Dermis blood vessel endothelial cell (primary cell): ENCODE measurements at places on chromosomes 6 and 20. TPM values are rescaled to one million over a fixed set of nuclear protein-coding genes. Genes with fewer than 3 reads are reported as not detected.
A peak's percentile ranks its signal among the peaks of the same experiment; 100 is the strongest.

DNA sequence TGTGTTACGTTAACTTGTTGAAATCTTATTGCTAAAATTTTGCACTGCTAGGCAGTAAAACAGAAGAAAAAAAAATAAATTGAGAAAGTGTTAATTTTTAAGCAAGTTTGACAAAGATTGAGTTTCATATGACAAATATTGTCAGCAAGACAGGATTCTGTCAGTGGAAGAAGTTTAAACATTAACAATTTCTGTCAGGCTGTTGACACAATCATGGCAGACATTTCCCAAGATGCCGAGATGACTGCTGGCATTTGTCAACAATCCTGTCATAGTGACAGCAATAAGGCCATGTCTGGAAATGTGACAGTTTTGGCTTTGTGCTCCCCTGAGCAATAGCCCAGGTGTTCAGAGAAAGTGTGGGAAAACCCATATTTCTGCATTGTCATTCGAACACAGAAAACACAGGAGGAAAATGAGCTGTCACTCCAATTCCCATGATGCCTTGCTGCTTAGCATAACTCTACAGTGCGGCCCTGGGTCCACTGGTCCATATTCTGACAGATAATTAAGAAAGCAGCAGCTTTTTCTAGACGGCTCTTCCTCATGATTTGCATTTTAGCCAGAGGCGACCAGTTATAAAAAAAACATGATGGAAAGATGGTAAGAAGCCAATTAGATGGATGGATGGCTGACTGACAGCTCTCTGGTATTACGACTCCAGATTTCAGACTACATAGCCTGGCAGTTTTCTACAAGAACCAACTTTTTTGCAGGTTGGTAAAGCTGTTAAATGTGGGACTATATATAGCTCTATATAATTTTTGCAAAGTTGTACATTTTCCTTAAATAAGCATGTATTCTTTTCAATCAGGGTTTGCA lies 43.6 kb upstream of the DEFB112 start:
- DNase-seq = no peak

TSBP1 gene
- not detected in 2 replicates for total RNA-seq

DNA sequence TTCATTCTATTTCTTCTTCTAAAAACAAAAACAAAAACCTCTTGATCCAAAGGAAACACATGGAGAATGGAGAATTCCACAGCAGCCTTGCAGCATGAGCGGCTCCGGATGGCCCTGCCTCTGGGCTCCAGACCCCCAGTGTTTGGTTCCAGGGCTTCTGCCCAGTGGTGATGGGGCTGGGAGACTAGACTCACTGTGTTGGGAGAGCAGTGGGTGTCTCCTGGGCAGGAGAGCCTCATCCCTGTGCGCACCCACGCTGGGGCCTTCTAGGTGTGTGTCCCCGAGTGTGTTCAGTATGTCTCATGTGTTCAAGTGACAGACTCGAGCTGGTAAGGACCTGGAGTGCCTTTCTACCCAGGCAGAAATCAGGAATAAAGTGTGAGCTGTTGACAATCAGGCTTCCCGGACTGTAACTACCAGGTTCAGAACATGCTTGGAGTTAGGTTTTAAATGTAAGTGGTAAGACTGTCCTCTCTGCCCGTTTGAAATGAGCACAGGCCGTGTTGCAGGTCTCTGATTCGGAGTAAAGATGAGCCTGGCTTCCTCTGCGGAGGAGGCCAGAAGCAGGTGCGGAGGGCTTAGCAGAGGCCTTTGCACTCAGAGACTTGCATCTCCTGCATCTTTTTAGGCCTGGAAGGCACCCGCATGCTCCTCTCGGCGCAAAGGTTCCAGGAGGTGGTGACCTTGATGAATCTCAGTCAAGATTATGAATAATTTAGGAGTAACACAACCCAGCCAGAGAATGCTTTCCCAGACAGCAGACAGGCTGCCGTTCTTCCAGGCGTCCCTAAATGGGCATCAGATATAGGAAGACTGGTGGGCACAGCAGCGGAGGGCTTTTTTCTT lies 253.6 kb downstream of the CDH26 start:
- no peak for DNase-seq

HSPA12B gene
- 15.1 and 16.7 TPM in 2 replicates for total RNA-seq

DNAH8 gene
- under 0.01 and 0.05 TPM in 2 replicates for total RNA-seq

- peak; percentile 28 for DNase-seq
These were observed 66.0 kb downstream of the ELOVL5 start for GRCh38 chr6:53282741-53283140.

DNA sequence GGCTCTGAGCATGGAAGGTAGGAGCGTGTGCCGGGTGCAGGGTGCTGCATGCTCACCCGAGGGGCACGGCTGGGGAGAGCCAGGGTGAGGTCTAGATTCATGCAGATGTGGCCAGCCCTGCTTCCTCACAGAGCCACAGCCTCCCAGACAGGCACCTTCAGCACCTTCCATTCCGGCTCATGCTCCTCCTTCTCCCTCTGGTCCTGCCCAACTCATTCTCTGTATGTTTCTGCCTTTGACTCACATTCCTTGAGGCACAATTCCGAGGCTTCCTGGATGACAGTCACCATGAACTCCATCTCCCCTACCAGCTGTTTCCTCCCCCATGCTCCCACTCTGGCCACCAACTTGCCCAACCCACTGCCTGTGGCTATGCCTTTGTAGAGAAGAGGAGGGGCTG lies 35.4 kb downstream of the DACT2 start:
- DNase-seq = no peak

DNA sequence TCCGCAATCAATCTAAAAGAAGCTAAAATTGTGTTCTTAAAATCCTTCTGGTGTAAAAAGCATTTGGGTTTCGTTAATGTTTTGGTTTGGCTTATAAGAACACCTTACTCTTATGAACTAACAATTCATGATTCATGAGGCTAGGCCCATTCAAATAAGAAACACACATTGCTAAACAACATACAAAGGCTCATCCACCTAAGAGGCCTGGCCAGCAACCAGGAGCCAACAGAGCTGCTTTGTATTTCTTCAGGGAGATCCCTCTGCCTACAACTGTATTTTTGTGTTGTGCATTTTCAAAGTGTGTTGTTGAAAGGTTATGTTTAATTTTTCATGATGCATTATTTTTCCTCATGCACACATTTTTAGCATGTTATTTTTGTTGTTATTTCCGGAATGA lies 98.6 kb downstream of the PTPRK start:
- no peak for DNase-seq

DNA sequence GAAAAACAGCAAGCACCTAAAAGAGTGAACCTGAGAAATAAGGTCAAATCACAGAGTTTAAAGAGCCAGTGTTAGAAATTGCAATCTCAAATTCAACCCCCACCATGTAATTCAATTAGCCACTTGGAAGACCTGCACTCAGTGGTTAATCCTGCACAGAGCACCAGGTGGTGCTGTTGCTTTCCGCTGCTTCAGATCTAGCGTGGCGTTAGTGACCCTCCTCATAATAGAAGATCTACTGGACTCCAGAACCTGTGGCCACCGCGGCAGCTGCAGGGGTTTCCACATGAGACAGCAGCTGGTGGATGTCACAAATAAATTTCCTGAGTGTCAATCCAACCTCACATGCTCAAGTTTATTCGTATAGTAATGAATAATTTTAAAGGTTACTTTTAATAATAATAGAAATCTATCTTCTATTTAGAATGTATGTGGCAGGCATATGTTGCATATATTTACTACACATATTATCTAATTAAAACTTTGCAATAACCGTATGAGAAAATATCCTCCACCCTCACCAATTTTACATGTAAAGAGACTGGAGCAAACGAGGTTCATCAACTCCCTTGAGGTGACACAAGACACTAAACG lies 84.4 kb downstream of the SYNE1 start:
- DNase-seq = peak; percentile 91

- no peak for DNase-seq
These were observed 179.8 kb upstream of the NOX3 start for GRCh38 chr6:155635416-155635815.

- no peak for DNase-seq
These were observed 45.1 kb upstream of the TBX18 start for GRCh38 chr6:84809455-84809854.

SEL1L2 gene
- total RNA-seq = not detected in 2 replicates

DNA sequence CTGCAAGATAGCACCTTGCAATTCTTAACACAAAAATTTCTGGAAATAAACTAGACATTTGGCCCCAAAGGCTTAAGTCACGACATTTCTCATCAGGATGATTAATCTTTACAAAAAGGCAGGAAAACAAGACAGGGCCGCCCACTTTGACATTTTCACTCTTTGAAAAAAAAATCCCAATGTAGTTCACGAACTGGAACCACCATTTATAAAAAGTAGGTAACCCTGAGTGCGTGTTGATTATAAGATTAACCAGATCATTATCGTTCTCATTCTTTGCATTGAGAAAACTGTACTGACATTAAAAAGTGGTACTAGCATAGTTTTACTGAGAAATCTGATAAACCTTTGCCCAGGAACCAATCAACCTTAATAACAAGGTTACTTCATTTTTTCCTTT lies 108.8 kb downstream of the HUS1B start:
- no peak for DNase-seq

CD83 gene
- 2.9 and 5.3 TPM in 2 replicates for total RNA-seq

STK35 gene
- total RNA-seq = 27.2 and 30.8 TPM in 2 replicates

DNA sequence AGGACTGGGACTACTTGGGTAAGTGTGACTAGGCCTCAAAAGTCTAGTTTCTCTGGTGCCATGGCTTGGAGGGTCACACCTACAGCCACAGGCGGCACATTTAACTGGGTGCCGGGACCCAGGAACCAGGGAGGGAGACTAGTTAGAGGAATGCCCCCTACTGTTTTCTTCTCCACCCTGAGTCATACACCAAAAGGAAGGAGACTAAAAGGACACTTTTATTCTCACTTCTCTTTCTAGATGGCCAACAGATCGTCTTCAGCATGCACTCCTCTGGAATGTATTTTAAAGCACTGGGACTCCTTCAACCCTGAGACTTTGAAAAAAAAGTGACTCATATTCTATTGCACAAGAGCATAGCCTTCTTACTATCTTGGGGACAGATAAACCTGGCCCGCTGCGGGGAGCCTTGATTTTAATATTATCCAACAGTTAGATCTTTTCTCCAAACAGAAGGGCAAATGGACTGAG lies 33.4 kb downstream of the PLN start:
- no peak for DNase-seq

DNA sequence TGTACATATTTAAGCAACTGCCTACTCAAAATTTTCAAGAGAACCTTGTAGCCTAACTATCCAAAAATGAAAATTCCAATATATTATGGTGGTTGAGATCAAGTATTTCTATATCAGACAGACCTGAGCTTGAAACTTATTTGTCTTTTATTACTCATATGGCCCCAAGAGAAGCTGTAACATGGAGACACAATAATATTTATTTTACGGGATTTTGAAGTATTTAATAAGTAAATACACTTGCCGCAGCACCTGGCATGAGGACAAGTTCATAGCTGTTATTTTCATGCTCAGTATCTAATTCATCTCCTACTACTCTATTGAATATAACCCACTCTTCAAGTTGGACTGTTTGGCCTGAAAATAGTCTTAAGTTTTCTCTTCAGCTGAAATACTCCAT lies 28.0 kb downstream of the PTPRK start:
- DNase-seq = peak; percentile 48

GJA10 gene
- not detected in 2 replicates for total RNA-seq

TPBG gene
- total RNA-seq = 8.7 and 9.4 TPM in 2 replicates

GRCh38 chr6:47091886-47092668 lies 49.9 kb upstream of the ADGRF1 start:
- DNase-seq = no peak

GRCh38 chr20:32534661-32535240 lies 50.4 kb downstream of the NOL4L start:
- DNase-seq = no peak

SCUBE3 gene
- total RNA-seq = 0.85 and 1.7 TPM in 2 replicates

GRCh38 chr20:18665135-18665534 lies 77.3 kb downstream of the DTD1 start:
- DNase-seq = no peak

PRL gene
- not detected in 2 replicates for total RNA-seq

- DNase-seq = peak; percentile 87
These were observed 25.4 kb downstream of the ZMYND8 start for GRCh38 chr20:47330933-47331708.

DNA sequence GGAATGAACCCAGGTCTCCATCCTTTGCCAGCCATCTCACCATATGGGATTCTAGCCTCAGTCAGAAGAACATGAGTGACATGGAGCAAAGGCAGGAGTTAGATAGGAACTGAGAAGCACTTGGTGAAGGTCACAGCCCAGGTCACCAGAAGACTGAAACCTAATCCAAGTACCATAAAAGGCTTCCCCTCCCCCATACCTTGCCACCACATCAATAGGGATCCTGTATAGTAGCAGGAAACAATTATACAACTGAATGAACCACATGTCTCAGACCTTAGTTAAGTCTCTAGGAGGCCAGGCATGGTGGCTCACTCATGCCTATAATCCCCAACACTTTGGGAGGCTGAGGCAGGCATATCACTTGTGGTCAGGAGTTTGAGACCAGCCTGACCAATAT lies 49.6 kb downstream of the KIZ start:
- DNase-seq = no peak

GRCh38 chr20:15889061-15889460 lies 684.2 kb downstream of the KIF16B start:
- DNase-seq = no peak

GRCh38 chr20:4702562-4703280 lies 19.0 kb upstream of the PRND start:
- DNase-seq = no peak

DNA sequence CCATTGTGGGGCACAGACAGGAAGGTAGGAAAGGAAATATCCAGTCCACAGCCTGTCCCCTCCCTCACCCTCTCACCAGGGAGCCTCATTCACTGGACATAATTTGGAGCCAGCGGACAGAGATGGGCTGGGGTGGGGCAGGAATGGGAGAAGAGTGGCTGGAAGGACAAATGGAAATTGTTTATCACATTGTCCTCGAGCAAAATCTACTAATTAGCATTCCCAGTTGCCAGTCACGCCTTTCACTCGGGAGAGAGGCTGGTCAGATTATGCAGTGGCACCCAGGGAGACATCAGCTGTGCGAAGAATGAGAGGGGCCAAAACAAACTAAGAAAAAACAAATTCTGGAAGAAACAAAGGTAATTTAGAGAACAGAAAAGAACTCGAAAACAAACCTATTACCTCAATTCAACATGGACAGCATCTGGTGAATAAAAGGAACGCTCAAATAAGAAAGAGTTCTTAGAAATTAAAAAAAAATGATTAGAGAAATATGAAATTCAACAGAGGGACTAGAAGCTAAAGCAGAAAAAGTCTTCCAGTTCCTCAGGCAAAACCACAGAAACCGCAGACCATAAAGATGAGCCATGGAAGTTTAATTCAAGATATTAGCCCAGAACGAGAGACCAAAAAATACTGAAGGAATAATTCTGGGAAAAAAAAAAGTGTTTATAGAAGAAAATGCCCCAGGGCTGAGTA lies 108.5 kb upstream of the RALGAPA2 start:
- no peak for DNase-seq

RAET1E gene
- total RNA-seq = 0.09 TPM in 1 of 2 replicates, not detected in the other

LATS1 gene
- total RNA-seq = 9.9 and 13.1 TPM in 2 replicates

DNA sequence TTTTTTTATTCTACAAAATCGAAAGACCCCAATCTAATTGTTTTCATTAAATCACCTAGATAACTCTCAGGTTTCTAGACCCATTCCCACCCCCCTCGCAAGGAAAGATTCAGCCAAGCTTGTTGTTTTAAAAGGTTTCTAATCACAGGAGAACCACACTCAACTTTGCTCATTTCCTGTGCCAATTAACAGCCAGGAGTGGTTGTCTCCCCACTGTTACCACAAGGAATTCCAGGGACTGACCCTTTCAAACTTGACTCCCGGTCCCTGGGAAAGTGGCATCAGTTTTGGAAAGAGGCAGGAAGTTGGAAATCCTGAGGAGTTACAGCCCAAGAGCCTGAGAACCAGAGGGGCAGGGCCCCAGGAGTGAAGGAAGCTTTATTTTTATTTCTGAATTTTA lies 561.3 kb upstream of the JAG1 start:
- DNase-seq = peak; percentile 83
